Activated CD8-positive, alpha-beta memory T cell treated with anti-CD3 and anti-CD28 coated beads for 4 hours (primary cell): ENCODE measurements at places on chromosomes 5 and 9.

DNA sequence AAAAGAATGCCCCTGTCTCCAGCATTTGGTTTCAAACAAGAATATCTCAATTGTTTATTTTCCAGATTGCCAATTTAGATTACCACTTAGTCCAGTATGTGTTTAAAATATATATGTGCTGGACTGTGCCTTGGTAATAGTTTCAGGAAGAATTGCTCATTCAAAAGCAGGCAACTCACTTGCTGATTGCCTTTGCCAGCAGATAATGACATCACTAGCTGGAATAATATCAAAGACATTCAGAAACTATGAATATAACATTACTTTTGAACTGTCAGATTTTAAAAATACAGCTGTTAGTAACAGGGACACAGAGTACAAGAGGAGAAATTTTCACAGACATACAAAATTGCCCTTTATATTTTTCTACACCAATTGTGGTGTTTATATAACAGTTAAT lies 96.0 kb upstream of the ITGA2 start:
- no peak for DNase-seq

- no peak for DNase-seq
Measured at GRCh38 chr9:108933231-108933717, 650 bp downstream of the ELP1 start.

- no peak for DNase-seq
Measured at GRCh38 chr9:26205261-26205660, 527.0 kb upstream of the TUSC1 start.

GRCh38 chr5:124342027-124342471 lies 404.4 kb downstream of the ZNF608 start:
- DNase-seq: no peak

DNA sequence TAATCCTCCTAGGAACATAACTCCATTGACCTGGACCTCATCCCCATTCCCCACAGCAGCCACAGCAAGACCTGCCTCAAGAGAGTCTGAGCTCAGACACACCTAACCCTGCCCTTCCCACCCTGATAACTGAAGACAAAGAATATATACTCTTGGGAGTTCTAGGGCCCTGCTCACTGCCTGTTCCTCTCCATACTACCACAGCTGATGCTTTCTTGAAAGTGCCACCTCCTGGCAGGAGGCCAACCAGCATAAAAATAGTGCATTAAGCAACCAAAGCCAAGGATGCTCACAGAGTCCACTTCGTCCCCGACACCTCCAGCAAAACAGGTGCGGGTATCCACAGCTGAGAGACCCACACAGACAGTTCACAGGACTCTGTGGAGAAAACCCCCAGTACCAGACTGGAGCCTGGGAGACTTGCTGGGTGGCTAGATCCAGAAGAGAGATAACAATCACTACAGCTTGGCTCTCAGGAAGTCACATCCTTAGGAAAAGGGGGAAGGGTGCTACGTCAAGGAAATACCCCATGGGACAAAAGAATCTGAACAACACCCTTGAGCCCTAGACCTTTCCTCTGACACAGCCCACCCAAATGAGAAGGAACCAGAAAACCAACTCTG lies 23.5 kb downstream of the FAM114A2 start:
- DNase-seq: no peak

- DNase-seq: no peak
Measured at GRCh38 chr5:104611135-104611767, 1048.7 kb upstream of the NUDT12 start.

DNA sequence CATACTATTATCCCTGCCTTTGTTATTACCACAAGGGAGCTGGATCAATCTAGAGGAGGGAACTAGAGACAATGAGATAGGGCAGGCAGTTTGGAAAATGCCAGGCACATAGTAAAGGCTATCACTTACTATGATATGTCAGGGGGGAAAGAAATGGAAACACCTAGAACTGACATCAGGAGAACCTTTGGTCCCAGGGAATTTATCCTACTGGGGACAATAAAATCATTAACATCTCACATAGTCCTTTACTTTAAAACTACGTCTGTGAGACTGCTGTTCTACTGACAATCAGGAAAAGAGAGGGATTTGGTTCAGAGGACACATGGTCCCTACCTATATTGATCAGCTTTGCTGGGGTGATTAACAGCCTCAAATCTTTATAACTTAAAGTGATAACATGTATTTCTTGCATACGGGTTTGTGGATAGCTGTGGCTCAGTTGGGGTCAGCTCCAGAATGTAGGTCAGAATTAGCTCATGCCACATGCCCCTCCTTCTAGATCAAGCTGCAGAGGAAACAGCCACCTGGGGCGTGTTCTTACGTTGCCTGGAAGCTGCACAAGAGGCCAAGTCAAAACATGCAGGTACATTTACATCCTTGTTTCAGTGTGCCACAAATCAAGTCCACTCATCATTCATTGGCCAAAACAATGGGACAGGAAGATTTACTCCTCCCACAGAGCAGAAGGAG lies 43.9 kb upstream of the ALDOB start:
- no peak for DNase-seq

DNA sequence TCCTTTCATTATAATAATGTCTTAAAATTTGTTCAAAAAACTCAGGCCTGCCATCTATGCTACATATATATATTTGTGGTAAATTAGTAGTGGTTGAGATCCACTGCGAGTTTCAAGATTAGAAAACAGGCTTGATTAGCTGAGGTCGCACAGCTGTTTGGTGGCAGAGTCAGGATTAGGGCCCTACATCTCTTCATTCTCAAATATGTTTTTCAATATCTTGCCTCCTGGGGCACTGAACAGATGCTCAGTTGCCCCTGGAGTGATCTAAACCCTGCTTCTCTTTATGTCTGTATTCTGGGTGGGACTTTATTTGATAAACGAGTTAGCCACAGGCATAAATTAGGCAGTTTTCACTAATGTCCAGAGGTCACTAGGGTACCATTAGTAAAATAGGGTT lies 27.8 kb upstream of the CEP120 start:
- DNase-seq: no peak

GRCh38 chr9:14246951-14247350 lies 67.0 kb downstream of the NFIB start:
- no peak for DNase-seq

GRCh38 chr5:172636279-172637050 lies 4.6 kb upstream of the NEURL1B start:
- DNase-seq: no peak

GRCh38 chr5:87997662-87998061 lies 271.0 kb downstream of the TMEM161B start:
- no peak for DNase-seq

DNA sequence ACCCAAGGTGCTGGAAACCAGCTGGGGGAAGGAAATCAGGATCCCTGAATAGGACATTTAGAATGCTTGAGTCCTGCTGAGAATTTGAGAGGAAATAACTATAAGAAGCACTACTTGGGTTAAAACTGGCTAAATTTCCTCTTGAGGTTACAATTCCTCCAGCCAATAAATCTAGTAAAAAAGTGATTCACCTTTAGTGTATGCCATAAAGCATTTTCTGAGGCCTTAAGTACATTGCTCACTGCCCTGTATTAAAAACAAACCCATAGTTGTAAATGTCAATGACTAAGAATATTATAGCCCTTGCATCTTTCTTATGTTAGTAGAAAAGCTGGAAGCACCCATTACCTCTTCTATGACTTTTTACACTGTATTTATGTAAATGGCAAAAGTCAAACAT lies 634.7 kb upstream of the ARRDC3 start:
- DNase-seq: no peak

DNA sequence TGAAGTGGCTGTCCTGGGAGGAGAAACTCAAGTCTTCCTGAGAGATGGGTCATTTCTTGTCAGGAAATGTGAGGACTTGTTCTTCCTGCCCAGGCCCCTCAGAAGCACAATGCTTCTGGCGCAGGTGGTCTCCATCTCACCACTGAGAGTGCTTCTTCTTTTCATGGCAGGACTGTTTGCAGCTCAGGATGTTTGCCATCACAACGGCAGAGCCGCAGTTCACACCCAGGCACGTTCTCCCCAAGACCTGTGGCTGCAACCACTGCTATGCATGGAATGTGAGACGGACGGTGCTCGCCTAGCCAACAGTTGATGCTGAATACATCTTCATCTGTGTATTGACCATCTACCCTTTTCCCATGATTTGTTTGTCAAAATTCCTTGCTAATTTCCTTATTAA lies 216.3 kb downstream of the GADD45G start:
- DNase-seq: no peak

DNA sequence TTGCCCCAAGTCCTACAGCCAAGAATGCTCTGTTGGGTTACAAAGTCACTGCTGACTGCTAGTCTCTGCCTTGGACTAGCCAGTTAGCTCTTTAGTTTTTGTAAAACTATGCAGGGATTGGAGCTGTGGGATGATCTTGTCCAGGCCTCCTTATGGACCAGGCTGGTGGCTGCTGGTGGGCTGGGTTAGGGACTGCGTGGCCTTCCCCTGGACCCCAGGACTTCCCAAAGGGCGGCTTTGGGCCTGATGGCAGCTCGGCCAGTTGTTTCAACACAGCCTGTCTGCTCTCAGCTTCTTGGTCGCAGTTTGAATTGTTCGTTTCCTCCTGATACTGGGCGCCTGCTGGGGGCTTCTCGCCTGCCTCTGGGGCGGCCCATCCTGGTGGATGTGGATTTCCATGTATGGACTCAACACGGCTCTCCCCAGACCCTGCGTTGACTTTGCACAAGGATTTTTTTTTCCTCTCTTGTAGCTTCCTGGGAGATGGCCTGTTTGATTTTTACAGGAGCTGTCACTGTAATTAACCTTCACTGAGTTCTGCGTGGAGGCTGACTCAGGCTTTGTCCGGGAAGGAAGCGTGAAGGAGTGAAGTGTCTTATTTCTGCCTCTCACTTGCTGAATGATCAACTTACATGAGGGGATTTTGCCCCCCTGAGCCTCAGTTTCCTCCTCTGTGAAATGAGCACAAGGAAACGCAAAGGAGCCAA lies 91.9 kb upstream of the NEURL1B start:
- no peak for DNase-seq

DNA sequence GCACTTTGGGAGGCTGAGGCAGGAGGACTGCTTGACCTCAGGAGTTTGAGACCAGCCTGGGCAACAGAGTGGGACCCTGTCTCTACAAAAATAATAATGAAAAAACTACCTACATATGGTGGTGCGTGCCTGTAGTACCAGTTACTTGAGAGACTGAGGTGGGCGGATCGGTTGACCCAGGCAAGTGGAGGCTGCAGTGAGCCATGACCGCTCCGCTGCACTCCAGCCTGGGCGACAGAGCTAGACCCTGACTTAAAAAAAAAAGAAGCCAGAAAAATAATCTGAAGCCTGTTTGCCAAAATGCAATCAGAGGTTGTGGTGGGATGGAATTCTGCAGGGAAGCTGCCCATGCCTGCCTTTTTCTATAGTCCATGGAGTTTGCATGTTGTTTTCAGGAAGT lies 50.4 kb upstream of the GGTA1 start:
- no peak for DNase-seq

DNA sequence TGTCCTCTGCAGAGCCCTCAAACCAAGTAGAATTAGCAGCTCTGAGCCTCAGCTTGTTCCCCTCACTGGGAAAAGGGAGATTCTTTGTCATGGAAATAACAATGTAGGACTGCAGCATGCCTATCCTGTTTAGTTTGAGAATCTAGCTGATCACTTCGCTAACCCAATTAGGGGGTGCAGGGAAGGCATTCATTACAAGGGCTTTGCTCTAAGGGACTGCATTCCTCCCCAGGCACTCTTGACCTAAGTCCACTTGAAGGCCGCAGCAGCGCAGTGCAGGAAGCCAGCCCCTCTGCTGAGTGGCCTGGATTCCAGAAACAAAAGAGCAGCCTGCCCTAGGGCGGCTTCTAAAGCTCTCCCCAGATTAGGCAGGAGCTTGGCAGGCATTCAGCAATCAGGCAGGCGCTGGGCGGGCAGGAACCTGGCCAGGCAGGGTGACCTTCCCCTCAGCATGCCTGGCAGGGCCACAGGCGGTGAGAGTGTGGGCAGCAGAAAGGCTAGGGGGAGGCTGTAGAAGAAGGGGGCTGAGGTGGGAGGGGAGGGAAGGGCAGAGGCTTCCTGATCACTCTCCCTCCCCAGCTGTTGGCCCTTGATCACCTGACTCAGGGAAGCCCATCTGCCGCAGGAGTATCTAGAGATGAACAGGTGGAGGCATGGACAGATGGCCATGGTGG lies 24.8 kb downstream of the CCNJL start:
- DNase-seq: no peak

DNA sequence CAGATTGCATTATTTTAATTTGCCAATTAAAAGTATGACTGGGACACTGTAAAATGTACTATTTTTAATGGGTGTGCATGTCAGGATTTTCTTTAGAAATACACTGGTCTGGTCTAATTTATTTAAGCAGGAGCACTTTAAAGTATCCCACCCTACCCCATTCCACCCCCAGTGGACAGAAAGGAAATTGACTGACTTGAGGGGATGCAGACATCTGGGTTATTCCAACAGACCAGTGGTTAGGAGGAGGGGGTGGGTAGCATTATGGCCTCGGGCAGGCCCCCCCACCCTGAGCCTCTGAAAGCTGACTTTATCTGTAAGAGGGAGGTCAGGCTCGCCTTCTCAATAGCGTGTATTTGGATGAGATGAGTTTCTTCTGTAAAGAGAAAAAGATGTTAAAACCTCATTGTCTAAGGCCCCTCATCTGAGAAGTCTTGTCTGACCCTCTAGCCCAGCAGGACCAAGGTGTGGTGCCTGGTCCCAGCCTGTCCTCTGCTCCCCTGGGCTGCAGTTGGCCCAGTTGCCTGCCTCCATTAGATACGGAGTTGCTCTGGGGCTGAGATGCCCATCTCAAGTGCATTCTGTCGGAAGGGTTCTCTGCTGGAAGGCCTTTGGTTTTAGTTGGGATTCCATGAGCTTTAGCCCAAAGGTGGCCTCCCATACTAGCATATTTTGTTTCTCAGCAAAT lies 4.4 kb downstream of the HNRNPAB start:
- no peak for DNase-seq

DNA sequence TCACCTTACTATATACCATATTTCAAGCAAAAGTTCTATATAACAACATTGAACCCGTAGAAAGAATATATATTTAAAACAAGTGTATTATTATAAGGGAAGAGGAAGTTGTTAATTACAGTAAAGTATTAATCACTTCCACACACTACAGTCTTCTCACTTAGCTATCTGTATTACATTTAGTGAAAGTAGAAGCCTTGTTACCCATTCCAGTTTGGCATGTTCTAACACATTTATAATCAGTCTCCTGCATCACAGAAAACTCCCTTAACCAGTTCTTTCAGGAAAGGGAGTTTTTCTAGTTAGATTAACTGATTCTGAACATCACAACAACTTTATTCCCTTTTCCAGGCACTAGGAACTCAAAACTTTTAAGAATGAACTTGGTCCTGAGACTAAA lies 6.9 kb downstream of the RAB14 start:
- DNase-seq: no peak

DNA sequence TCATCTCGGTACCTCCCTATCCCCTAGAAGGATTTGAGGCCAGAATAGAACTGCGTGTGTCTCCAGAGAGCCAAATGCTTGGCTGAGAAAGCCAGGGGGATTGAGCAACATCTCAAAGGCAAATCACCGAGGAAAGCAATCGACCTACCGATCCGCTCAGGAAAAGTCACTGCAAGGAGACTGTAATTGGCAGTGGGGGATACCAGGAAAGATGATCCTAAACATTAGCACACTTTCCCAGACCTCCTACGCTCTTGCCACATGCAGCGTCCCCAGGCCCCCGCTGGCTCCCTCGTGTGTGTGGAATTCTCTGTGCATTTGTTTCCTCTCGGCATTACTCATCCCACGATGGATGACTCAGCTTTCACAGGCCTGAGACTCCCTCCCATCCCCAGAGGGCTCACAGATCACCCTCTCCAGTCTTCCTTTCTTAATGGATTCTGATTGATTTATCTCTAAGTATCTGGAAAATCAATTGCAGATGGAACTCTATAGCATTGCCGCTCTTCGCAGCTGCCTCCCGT lies 82.2 kb upstream of the ICE1 start:
- no peak for DNase-seq
